ENCODE measurements at places on chromosomes 4 and X. TPM values are rescaled to one million over a fixed set of nuclear protein-coding genes. Genes with fewer than 3 reads are reported as not detected.
A peak's percentile ranks its signal among the peaks of the same experiment; 100 is the strongest.

DNA sequence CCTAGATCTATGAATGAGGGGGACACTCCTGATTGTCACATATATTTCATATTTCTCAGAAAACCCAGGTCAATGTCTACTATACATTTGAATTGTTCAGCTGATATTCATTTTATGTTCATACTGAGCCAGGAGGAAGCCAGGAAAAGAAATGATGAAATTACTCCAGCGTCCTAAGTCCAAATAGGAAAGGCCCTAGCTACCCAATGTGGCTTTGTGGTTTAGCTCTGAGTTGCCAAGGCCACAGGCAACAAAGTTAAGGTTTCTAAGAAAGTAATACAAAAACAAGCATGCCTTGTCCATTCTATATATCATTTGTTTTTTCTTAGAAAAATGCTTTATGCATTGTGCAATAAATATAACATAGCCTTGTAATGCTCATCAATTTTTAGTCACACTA, 4.5 kb upstream of the CSN2 start:
- no peak for DNase-seq

Gene GYG2
- not detected for total RNA-seq

DNA sequence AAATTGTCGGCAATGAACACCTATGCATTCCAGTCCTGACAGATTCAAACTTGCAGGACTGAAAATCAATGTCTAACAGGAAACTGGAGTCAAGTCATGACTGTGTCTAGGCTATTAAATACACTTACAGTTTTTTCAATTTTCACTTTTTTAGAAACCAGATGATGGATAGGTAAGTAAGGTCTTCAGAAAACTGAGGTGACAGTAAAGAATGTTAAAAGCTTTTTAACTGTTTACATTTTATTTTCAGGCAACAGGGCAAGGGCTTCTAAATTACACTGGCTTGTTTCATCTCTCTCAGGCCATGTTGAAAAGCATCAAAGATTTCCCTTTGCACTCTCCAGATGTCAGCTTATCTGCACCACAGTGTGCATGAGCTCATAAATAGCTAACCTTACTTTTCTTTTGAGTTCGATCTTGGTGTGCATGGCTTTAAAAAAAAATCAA, 65.2 kb downstream of the SEC24D start:
- no peak for DNase-seq

GRCh38 chrX:121851033-121851432, 803.6 kb downstream of the GLUD2 start:
- no peak for DNase-seq

Gene FRG2
- total RNA-seq = 0.14 TPM

- DNase-seq = no peak
Measured at GRCh38 chr4:48133669-48134068, 381 bp downstream of the TXK start.

Gene TKTL1
- 1.1 TPM for total RNA-seq

DNA sequence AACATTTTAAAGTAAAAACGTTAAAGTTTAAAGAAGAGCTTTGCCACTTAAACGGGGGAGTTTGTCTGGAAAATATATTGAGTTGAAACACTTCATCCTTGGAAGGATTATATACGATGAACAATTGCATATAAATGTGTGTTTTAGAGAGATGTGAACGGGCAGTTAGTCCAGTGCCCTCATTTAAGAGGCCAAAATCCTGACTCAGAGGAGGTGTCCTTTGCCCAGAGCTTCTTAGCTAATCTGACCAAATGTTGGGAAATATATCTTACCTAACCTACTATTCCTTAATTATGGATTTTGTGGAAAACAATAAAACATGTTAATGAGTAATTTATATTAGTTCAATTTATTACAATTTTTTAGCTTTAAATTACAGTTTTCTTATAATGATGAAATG, 327.2 kb upstream of the DIPK2B start:
- DNase-seq = no peak

GRCh38 chr4:180060159-180060889, 2182.9 kb upstream of the TENM3 start:
- no peak for DNase-seq

DNA sequence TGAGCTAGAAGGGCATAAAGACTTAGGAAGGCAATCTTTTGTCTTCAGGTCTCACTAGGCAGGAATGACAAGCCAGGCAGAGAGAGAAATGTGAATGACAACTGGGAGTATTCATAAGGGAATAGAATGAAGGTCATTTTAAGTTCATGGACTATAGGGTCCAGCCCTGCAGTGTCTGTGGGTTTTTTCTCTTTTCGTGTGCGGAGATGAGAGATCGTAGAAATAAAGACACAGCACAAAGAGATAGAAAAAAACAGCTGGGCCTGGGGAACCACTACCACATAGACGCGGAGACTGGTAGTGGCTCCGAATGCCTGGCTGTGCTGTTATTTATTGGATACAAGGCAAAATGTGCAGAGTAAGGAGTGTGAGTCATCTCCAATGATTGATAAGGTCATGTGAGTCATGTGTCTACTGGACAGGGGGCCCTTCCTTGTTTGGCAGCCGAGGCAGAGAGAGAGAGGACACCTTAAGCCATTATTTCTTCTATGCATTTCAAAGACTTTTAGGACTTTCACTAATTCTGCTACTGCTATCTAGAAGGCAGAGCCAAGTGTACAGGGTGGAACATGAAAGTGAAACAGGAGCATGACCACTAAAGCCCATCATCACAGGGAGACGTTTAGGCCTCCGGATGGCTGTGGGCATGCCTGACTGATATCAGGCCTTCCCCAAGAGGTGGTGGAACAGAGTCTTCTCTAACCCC, 921.8 kb upstream of the PCDH10 start:
- DNase-seq = no peak

Gene FGF13
- total RNA-seq = not detected

- no peak for DNase-seq
Measured at GRCh38 chr4:137359691-137360315, 172.5 kb downstream of the PCDH18 start.

- DNase-seq = no peak
Measured at GRCh38 chr4:121243485-121243884, 79.4 kb upstream of the TNIP3 start.

GRCh38 chr4:95293014-95293413, 255.8 kb downstream of the UNC5C start:
- no peak for DNase-seq

DNA sequence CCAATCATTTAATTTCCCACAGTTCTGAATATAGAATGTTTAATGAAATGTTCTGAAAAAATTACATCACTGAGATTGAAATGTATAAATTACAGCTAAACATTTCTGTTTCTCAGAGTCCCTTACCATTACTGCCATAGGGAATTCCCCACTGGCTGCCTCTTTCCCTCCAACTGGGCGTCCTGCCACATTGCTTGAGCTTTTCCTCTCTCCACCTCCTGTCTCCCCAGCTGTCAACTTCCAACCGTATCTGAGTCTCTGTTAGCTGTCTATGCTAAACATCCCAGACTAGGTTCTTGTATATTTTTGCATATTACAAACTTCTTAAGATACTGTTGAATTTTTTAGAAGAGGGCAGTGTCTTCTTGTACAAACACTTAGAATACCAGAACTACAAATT, 407.3 kb upstream of the SLIT2 start:
- DNase-seq = no peak

Gene CENPE
- total RNA-seq = 34.2 TPM

- peak; percentile 36 for DNase-seq
Measured at GRCh38 chrX:137031517-137032340, 2.1 kb downstream of the GPR101 start.

- no peak for DNase-seq
Measured at GRCh38 chr4:45778514-45778913, 345.3 kb downstream of the GABRG1 start.

GRCh38 chr4:75513526-75514130, 575 bp downstream of the RCHY1 start:
- no peak for DNase-seq

DNA sequence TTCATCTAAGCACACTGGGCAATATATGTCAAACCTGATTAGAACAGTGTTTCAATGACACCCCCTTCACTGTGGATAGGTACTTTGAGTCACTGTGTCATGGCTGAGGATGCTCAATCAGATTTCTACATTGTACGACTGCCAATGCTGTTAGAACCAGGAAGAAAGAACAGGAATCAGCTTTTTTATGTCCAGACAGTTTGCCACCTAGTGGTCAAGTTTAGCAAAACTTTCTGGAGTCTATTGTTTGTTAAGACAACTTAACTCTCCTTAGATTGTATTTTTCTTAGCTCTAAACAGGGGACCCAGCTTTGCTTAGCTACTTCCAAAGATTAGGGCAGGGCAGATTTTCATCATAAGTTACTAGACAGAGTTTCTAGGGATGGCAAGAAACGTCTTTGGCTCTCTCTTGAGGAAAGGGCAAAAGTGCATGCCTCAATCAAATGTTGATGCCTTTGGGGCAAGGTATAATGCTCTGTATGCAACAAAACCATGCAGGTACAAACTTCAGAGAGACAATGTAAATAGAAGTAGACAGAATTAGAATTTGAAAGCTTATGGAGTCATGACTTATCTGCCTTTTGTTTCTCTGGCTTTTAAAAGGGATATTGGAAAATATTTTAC, 40.5 kb upstream of the BMP3 start:
- no peak for DNase-seq

Gene HERC3
- total RNA-seq = 39.4 TPM

DNA sequence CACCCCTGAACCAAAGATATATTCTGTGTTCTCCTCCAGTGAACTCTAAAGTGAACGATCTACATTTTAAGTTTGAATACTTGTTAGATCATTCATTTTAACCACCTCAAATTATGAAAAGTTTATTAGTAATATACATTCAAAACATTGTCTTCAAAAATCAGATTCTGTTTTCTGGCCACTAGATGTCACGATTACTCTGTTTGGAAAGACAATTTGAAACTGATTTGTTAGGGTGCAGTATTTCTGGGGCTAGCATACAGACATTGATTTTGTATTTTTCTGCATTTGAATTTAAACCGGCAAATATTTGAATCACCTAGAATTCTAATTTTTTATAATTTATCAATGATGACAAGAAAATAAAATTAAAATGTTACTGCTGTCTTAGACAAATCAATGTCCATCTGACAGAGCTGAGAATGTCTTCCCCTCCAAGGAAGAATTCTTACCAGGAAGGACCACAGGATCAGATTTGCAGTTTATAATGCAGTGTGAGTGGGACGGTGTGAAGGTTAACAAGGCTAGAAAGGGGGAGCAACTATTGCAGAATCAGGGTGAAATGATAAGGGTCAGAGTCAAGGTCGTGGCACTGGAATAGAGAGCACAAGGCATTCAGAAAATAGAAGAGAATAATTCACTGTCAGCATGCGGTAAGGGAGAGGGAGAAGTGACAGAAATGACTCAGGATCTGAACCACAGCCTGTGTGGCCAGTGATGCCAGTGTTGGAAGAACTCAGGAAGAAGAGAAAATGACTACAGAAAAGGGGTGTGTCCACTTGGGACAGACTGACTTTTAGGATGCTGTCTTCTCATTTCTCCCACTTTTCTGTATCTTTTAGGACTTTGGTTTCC, 91.6 kb downstream of the ANXA10 start:
- no peak for DNase-seq

GRCh38 chr4:42917296-42917695, 24.8 kb downstream of the GRXCR1 start:
- no peak for DNase-seq

All from activated naive CD8-positive, alpha-beta T cell treated with anti-CD3 and anti-CD28 coated beads for 36 hours (primary cell).